Left lung (tissue), 14 donors: ENCODE measurements at places on chromosomes 6 and 20. TPM values are rescaled to one million over a fixed set of nuclear protein-coding genes. Genes with fewer than 3 reads are reported as not detected.

GRCh38 chr20:21437816-21438215 lies 40.5 kb upstream of the NKX2-4 start:
- no peak for DNase-seq

The CST4 gene
- polyA plus RNA-seq = not detected

The SLC22A1 gene
- polyA plus RNA-seq = 0.24 TPM

The DEFB124 gene
- 1.5 TPM for polyA plus RNA-seq

DNA sequence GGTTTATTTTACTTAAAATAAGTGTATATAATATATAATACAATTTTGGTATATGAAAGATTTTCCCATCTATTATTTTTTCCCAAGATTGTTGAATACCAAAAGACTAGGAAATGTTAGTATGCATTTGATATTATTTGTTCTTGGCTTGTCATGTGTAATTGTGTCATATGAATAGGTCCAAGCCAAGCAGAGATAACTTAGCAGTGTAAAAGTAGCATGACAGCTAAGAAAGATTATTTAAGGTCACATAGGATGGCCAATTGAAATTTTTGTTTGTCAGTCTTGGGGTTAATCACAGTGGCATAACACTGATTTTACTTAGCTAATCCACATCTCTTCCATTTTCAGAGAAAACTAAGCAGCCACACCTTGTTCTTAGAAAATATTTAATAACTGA lies 38.8 kb upstream of the RSPO3 start:
- DNase-seq = no peak

- no peak for DNase-seq
These were observed 15.7 kb upstream of the EZR start for GRCh38 chr6:158834675-158835385.

DNA sequence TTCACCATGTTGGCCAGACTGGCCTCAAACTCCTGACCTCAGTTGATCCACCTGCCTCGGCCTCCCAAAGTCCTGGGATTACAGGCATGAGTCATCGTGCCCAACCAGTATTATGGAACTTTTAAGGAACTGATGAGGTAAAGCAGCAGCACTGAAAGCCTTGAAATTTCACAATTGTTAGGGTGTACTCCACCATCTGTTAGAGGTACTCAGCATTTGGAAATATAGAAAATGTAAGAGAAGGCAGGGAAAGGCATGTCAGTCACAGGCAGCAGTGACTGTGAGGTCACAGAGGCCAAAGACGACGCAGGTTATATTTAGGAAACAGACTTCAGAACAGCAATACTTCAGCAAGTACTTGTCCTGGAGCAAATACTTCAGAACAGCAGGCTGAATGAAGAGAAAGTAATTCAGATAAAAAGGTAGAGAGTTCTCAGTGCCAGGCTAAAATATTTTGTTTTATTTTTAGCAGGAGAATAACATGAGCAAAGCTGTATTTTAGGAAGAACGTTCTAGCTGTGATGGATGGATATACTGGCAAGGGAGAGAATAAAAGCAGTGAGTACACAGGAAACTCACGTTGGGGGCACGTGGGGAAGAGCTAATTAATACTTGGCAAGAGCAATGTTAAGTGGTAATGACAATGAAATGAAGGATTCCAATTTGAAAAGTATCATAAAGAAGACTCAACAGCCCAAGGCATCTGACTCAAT lies 67.2 kb downstream of the DTNBP1 start:
- no peak for DNase-seq

GRCh38 chr6:92460133-92460532 lies 959.2 kb downstream of the EPHA7 start:
- no peak for DNase-seq

GRCh38 chr6:149380523-149380922 lies 19.5 kb upstream of the SUMO4 start:
- DNase-seq = no peak

DNA sequence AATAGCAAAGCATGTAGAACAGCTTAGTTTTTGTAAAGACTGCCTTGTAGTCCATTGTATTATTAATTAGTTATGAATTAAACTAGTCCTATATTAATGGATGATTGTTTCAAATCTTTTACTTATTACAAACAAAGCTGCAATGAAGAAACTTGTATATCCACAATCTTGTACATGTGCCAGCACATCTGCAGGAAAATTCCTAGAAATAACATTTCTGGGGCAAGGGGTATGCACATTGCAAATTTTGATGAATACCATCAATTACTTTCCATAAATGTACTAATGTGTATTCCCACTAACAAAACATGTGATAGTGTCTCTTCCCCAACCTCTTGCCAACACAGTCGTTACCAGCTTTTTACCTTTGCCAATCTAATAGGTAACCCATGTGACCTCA lies 73.6 kb upstream of the AKAP12 start:
- no peak for DNase-seq

GRCh38 chr6:3280091-3280490 lies 21.3 kb downstream of the PSMG4 start:
- DNase-seq = no peak

The ASIP gene
- not detected for polyA plus RNA-seq

The PRPH2 gene
- 5.0 TPM for polyA plus RNA-seq

- DNase-seq = no peak
These were observed 70.9 kb downstream of the LCA5 start for GRCh38 chr6:79466207-79466834.

- DNase-seq = no peak
These were observed 318.0 kb downstream of the RFPL4B start for GRCh38 chr6:112665114-112665513.

- no peak for DNase-seq
These were observed 296.5 kb upstream of the SLC35B3 start for GRCh38 chr6:8731874-8732273.

The RNF182 gene
- polyA plus RNA-seq = 3.7 TPM

The KIF25 gene
- polyA plus RNA-seq = 13.0 TPM

- DNase-seq = no peak
These were observed 10.2 kb downstream of the PLCB4 start for GRCh38 chr20:9078826-9079731.

The DDO gene
- 1.6 TPM for polyA plus RNA-seq

The GJA1 gene
- polyA plus RNA-seq = 108 TPM

The IMPG1 gene
- polyA plus RNA-seq = 1.0 TPM

The RPS6KA2 gene
- polyA plus RNA-seq = 48.9 TPM

The SERINC1 gene
- polyA plus RNA-seq = 149 TPM

The TPD52L2 gene
- 87.2 TPM for polyA plus RNA-seq

GRCh38 chr20:21453690-21454089 lies 56.4 kb upstream of the NKX2-4 start:
- no peak for DNase-seq

DNA sequence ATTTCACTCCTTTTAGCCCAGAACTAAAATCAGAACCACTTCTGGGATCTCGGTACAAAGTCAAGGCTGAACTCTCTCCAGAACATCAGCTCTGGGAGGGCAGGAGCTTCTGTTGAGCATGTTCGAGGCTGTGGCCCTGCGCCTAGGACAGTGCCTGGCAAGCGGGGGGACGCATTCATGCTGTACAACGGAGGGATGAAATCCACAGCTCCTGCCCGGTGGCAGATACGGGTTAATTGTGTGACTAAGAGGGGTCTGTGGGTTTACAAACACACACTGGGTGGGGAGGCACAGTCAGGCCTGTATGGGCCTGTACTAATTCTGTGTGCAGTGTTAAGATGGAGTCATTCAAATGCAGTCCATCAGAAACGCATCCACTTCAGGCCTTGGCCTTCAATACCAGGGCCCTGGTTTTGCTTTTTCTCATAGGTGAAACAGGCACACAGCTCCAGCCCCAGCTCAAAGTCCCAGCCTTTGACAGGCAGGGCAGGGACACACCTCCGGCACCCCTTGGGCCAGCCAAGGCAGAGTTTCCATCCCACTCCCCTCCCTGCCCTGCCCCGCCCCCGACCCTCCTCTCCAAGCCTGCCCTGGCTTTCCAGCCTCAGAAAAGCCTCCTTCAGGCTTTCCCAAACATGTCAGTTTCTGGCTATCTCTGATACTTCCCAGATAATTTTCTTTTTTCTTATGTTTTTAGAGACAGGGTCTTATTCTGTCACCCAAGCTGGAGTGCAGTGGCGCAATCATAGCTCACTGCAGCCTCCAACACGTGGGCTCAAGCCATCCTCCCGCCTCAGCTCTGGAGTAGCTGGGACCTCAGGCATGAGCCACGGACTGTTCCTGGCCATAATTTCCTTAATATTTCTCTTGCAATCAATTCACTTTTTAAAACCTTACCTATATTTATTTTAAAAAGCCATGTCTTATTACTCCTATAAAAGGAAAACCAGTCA lies 109.8 kb downstream of the SULF2 start:
- DNase-seq = no peak

The TBXT gene
- polyA plus RNA-seq = not detected

DNA sequence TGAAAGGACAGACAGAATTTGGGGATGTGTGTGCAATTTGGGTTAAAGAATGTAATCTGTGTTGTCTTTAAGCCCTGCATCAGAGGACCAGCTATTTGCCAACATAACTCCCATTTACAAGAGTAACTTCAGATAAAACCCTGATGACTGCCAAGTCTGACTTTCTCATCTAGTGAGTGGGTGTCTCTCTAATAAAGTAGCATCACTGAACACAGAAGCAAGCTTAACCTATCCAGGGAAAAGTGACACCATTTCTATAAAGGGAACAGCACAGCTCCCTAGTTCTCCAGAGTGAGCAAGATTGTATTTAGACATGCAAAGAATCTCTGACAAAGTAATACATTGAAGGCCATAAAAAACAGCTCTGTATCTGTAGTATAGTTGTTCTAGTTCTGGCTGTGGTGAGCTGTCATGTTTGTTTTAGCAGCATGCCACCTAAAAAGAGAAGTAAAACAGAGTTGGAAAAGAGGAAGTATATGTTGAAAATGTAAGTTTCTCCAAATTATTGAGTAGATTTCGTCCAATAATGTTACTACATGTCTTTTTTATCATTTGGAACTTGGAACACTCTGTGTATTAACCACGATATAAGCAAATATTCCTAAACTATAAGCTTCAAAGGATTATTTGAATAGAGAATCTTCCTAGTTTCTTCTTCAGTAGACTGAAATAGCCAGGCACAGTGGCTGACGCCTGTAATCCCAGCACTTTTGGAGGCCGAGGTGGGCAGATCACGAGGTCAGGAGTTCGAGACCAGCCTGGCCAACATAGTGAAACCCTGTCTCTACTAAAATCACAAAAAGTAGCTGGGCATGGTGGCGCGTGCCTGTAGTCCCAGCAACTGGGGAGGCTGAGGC lies 8.8 kb upstream of the PIM1 start:
- no peak for DNase-seq

- DNase-seq = no peak
These were observed 353.3 kb upstream of the ARID1B start for GRCh38 chr6:156423829-156424228.

- no peak for DNase-seq
These were observed 35.0 kb downstream of the FOXF2 start for GRCh38 chr6:1424306-1424927.

GRCh38 chr6:157984686-157985225 lies 3.1 kb downstream of the SYNJ2 start:
- no peak for DNase-seq

The ERVFRD-1 gene
- 0.18 TPM for polyA plus RNA-seq

DNA sequence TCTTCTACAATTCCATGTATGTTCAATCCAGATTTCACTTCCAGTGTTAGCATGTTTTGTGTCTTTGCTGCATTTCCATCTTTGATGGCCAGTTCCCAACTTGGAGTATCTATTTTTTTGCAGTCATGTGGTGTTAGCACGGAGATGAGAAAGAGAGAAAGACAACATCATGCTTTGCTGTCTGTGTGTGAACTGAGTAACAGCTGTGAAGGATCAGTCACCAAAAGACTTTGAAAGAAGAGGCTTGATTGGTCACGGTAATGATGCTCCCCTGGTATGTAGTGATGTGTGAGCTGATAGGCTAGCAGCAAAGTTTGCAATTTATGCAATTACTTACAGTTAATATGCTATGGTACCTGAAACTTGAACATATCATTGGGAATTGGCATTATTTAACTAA lies 731.3 kb upstream of the NRSN1 start:
- DNase-seq = no peak

DNA sequence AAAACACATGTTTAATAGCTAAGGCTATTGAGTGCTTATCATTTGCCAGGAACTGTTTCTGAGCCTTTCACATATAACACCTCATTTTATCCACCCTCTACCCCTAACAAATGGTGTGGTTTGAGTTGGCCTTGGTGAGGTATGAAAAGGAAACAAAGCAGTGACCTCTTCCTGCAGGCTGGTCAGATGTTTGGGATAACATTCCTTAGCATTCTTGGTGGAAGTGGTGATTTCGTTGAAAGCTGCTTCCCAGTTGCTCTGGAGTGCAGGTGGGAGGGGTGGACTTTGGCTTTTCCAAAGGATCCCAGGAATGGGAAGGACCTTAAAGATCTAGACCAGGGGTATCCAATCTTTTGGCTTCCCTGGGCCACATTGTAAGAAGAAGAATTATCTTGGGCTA lies 41.3 kb downstream of the CARMIL1 start:
- no peak for DNase-seq

- DNase-seq = no peak
These were observed 108.5 kb upstream of the NHSL1 start for GRCh38 chr6:138607478-138608433.

DNA sequence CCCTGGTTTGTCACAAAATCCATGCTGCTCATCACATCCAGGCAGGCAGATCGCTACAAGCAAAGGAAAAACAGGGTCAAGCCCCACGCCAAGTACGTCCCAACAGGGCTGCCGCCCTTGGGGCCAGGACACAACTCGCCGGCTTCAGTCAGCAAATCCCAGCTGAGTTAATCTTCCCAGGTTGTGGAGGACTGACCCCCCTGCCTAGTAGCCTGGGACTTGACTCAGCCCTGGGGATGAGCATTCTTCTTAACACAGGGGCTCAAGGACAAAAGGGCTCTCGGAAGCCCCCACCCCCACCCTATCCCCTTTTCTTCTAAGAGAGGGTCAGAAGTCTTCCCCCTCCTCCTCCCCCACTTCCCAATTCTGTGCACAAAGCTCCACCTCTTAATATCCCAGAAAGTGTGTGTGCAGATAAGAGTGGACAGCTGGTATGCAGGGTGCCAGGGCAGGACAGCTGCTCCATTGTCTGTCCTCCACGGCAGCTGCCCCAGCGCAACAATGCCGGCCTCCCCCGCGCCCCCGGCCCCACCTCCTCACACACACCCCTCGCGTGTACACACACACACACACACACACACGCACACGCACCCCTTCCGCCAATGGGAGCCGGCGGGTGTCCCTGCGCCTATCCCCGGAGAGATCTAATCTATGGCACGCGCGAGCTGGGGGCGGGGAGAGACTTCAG lies 4.5 kb downstream of the DLL1 start:
- no peak for DNase-seq

DNA sequence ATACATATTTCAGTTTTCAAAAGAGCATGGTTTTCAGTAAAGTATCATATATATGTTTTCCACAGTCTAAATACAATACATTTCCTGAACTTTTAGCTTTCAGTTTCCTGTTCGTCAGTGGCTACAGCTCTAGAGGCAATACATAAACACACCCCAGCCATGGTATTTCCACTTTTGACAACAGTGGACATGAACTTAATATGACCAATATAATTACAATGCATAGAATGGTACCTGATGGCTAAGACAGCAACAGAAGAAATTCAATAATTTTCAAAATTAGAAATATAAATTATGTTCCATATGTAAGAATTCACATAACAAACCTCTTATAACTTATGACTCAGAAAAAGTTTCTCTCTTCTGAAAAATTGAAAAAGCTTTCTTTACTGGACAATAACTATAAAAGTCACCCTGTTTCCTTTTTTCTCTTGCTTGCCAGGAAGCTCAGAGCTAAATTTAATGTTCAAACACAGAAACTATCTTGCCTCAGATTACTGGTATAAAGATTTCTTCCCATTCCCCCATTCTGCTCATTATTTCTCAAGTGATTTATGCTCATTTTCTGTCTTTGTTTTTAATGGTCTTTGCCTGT lies 19.2 kb downstream of the FKBP5 start:
- DNase-seq = no peak

- no peak for DNase-seq
These were observed 84.1 kb downstream of the RNF217 start for GRCh38 chr6:125046107-125046925.
